Common myeloid progenitor, CD34-positive (primary cell): ENCODE measurements at places on chromosomes 1 and 21.

DNA sequence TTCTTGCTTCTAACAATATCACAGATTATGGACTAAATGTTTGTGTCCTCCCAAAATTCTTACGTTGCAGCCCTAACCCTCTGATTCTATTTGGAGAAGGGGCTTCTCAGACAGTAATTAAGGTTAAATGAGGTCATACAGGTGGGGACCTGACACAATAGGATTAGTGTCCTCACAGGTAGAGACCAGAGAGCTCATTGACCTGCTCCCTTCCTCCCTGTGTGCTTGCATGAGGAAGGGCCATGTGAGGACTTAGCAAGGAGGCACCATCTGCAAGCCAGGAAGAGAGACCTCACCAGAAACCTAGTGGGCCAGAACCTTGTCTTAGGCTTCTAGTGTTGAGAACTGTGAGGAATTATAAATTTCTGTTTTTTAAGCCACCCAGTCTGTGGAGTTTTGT is 322.6 kb downstream of the SMYD3 start:
- DNase-seq, result no peak
- H3K27ac ChIP-seq, result no peak overlapping the region
- H3K4me1 ChIP-seq, result peaks cover 14% of the 10 kb centered on the region
- no peaks in the 10 kb centered on the region for H3K36me3 ChIP-seq
- H3K4me3 ChIP-seq, result no peak overlapping the region

DNA sequence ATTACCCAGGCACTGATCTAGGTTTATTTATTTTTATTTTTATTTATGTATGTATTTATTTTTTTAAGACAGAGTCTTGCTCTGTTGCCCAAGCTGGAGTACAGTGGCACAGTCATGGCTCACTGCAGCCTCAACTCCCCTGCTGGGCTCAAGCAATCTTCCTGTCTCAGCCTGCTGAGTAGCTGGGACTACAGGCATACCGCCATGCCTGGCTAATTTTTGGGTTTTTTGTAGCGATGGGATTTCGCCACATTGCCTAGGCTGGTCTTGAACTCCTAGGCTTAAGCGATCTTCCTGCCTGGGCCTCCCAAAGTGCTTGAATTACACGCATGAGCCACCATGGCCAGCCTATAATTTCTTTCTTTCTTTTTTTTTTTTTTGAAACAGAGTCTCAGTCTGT is 9.4 kb downstream of the PHACTR4 start:
- H3K4me3 ChIP-seq, result no peak overlapping the region
- no peak overlapping the region for H3K27ac ChIP-seq
- H3K4me1 ChIP-seq, result peaks cover 2% of the 10 kb centered on the region
- no peaks in the 10 kb centered on the region for H3K27me3 ChIP-seq
- peaks cover 3% of the 10 kb centered on the region for H3K36me3 ChIP-seq

GRCh38 chr21:45244799-45245340 is 42.8 kb downstream of the POFUT2 start:
- no peak for DNase-seq
- no peaks in the 10 kb centered on the region for H3K4me1 ChIP-seq
- H3K4me3 ChIP-seq, result no peak overlapping the region
- no peaks in the 10 kb centered on the region for H3K27me3 ChIP-seq
- no peaks in the 10 kb centered on the region for H3K36me3 ChIP-seq
- no peak overlapping the region for H3K27ac ChIP-seq

- no peaks in the 10 kb centered on the region for H3K36me3 ChIP-seq
- no peak for DNase-seq
- H3K4me1 ChIP-seq, result no peaks in the 10 kb centered on the region
- no peaks in the 10 kb centered on the region for H3K27me3 ChIP-seq
Measured at GRCh38 chr1:211684791-211685190, 9.4 kb upstream of the NEK2 start.

DNA sequence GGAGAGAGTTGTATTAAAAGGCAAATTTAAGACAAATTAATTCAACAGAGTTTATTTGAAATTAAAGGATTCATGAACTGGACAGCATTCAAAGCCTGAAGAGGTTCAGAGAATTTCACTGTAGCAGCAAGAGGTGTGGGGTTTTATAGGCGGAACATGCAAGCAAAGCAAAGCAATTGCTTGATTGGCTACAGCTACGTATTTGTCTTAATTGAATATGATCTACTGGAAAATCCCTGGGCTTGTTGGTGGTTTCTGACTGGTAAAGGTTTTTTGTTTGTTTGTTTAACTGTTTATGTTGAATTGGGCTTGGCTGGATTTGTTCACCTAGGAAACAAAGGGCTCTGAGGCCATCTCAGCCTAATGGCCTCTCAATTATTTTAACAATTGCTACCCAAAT is 61.5 kb downstream of the KCNK1 start:
- peaks cover 2% of the 10 kb centered on the region for H3K27me3 ChIP-seq
- no peaks in the 10 kb centered on the region for H3K36me3 ChIP-seq
- no peak for DNase-seq
- no peak overlapping the region for H3K4me3 ChIP-seq
- no peak overlapping the region for H3K27ac ChIP-seq

DNA sequence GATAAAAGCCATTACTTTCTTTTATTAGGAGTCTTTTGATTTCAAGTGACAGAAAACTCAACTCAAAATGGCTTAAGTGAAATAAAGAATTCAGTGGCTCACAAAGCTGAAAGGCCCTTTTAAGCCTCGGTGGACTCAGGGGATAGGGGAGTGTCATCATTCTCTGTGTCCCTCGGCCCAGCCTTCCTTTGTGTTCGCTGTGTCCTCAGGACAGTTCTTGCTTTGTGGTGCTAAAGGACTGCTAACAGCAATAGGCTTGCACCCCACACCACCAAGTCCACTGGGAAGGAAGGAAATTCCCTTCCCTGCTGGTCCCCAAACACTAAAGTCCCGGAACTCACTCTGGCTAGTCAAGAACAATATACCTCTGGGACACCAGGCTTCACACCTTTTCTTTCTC is 129.2 kb downstream of the NTPCR start:
- no peak overlapping the region for H3K27ac ChIP-seq
- no peak overlapping the region for H3K4me3 ChIP-seq
- DNase-seq, result no peak
- no peaks in the 10 kb centered on the region for H3K27me3 ChIP-seq
- H3K4me1 ChIP-seq, result peaks cover 22% of the 10 kb centered on the region

DNA sequence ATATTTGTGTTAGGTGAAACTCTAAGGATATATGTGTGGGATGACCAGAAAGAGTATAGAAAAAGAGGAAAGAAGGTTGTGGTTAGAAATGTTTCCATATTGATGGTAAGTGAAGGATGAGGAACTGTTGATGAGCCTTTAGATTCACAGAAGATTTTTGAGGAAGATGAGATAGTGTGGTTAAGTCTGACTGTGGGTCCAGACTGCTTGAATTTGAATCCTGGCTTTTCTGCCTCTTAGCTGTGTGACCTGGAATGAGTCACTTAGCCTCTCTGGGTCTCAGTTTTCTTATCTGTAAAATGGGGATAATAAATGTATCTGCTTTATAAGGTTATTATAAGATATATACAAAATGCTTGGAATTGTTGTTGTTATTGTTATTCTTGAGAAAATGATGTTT is 27.5 kb downstream of the RGL1 start:
- H3K27ac ChIP-seq, result no peak overlapping the region
- no peaks in the 10 kb centered on the region for H3K27me3 ChIP-seq
- H3K36me3 ChIP-seq, result no peaks in the 10 kb centered on the region
- no peaks in the 10 kb centered on the region for H3K4me1 ChIP-seq
- DNase-seq, result peak; percentile 57

DNA sequence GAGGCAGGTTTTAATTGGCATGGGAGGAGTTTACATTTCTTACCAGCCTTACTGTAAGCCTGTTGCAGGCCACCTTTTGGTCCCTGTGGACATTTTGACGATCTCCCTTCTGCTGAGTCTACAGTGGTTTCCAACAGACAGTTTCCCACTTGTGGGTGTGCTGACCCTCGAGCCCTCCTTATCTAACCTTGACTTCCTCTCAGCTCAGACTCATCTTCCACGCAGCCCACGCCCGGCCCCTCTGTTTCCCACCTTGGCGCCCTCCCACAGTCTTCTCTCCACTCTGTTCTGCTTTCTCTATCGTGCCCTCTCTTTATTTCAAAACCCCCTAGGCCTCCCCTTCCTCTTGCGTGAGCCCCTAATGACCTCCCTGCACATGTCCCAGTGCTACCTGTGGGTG is 6.1 kb upstream of the ARL8A start:
- peaks cover 85% of the 10 kb centered on the region for H3K36me3 ChIP-seq
- H3K4me3 ChIP-seq, result no peak overlapping the region

GRCh38 chr1:110281363-110282290 is 57.5 kb upstream of the RBM15 start:
- H3K4me3 ChIP-seq, result no peak overlapping the region
- DNase-seq, result no peak
- no peak overlapping the region for H3K27ac ChIP-seq
- no peaks in the 10 kb centered on the region for H3K27me3 ChIP-seq
- no peaks in the 10 kb centered on the region for H3K4me1 ChIP-seq

DNA sequence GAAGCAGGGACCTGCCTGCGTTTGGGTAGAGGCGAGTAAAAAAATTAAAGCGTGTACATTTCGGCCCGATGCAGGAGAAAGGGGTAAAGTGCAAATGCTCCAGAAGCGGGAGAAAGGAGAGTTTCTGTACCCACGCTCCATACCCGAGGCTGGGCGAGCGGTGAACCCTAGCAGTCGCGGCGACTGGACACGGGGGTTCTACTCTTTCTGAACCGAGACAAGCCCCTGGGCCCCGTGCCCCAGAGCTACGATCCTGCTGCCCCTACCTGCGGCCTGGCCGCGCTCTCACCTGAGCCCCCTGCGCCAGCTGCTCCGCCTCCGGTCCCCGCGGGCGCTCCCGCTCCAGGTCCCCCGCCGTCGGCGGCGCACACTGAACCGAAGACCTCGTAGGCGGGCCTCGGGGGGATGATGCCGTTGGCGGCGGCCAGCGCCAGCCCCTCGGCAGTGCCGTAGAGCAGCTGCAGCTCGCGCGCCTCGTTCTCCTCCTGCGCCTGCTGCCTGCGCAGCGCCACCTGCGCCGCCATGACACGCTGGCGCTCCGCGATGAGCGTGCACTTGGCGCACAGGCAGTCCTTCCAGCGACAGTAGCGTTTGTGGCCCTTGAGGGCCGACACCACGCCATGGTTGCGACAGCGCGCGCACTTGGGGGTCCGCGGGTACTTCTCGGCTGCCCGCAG is 2.4 kb downstream of the DMRTA2 start:
- peaks cover 100% of the 10 kb centered on the region for H3K27me3 ChIP-seq
- H3K4me1 ChIP-seq, result peaks cover 33% of the 10 kb centered on the region
- no peak overlapping the region for H3K27ac ChIP-seq
- DNase-seq, result peak; percentile 40
- no peaks in the 10 kb centered on the region for H3K36me3 ChIP-seq
- peak overlapping the region; percentile 8 for H3K4me3 ChIP-seq

- H3K4me1 ChIP-seq, result no peaks in the 10 kb centered on the region
- H3K36me3 ChIP-seq, result peaks cover 3% of the 10 kb centered on the region
- no peak overlapping the region for H3K27ac ChIP-seq
- no peak overlapping the region for H3K4me3 ChIP-seq
- no peak for DNase-seq
Measured at GRCh38 chr1:184486761-184487445, 100.1 kb downstream of the C1orf21 start.

DNA sequence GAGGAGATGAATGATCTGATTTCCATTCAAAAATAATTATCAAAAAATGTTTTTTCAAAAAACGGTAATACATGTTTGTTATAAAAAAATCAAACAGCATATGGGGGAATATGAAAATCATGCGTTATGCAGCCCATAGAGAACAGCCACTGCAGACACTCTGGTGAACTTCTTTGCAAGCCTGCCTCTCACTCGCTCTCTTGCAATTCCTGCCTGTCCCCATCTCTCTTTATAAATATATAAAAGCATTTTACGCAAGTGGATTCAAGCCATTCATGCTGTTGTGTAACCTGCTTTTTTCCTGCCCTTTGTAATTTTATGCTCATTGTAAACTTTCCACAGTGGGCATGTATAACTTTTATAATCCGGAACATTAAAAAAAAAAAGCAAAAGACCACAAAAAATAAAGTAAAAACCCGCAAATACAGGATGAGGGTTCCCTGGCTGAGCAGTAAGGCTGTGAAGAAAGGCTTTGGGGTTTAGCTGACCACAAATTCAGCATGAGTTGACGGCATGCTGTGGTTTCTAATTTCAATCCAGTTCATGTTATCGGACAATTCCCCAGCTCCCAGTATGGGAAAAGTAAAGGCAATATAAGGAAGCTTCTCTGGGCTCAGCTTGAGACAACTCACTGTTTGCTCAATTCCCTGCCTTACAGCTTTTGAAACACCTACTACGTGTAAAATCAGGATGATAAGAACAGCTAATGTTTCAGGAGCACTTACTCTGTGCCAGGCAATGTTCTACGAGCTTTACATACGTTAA is 52.8 kb upstream of the ZBTB40 start:
- H3K4me3 ChIP-seq, result no peak overlapping the region
- no peak overlapping the region for H3K27ac ChIP-seq
- H3K4me1 ChIP-seq, result no peaks in the 10 kb centered on the region
- no peaks in the 10 kb centered on the region for H3K36me3 ChIP-seq
- H3K27me3 ChIP-seq, result peaks cover 15% of the 10 kb centered on the region

GRCh38 chr1:49013079-49013478 is 236.4 kb upstream of the BEND5 start:
- H3K36me3 ChIP-seq, result no peaks in the 10 kb centered on the region
- no peak overlapping the region for H3K4me3 ChIP-seq
- no peak for DNase-seq
- H3K27me3 ChIP-seq, result no peaks in the 10 kb centered on the region
- H3K27ac ChIP-seq, result no peak overlapping the region

GRCh38 chr1:8517661-8518489 is 200.0 kb downstream of the SLC45A1 start:
- no peaks in the 10 kb centered on the region for H3K27me3 ChIP-seq
- peaks cover 7% of the 10 kb centered on the region for H3K4me1 ChIP-seq
- peak overlapping the region; percentile 84 for H3K27ac ChIP-seq
- no peak overlapping the region for H3K4me3 ChIP-seq

GRCh38 chr1:154548028-154548427 is 10.4 kb downstream of the UBE2Q1 start:
- H3K36me3 ChIP-seq, result peaks cover 46% of the 10 kb centered on the region
- no peak overlapping the region for H3K4me3 ChIP-seq
- peaks cover 8% of the 10 kb centered on the region for H3K4me1 ChIP-seq
- DNase-seq, result no peak

- no peaks in the 10 kb centered on the region for H3K27me3 ChIP-seq
- H3K4me1 ChIP-seq, result peaks cover 6% of the 10 kb centered on the region
- H3K27ac ChIP-seq, result no peak overlapping the region
Measured at GRCh38 chr21:17693801-17694200, 81.1 kb upstream of the BTG3 start.

DNA sequence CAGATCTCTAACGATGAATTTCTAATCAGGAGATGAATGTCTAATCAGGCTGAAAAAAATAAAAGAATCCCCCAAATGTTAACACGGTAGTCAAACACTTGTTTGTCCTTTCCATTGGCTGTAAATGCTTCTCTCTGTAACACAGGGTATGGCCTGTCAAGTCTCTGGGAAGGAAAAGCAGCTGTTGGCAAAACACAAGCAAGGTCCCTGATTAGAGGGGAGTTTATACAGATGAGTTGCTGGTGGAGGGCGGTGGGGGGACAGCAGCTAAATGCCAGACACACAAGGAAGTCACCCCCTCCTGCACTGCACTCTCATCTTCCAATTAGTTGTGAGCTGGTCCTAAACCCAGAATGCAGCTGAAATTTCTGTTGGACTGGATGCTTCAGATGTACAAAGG is 51.0 kb downstream of the PGBD5 start:
- peaks cover 6% of the 10 kb centered on the region for H3K27me3 ChIP-seq
- H3K27ac ChIP-seq, result no peak overlapping the region
- no peak overlapping the region for H3K4me3 ChIP-seq
- no peak for DNase-seq
- no peaks in the 10 kb centered on the region for H3K36me3 ChIP-seq
- H3K4me1 ChIP-seq, result no peaks in the 10 kb centered on the region

GRCh38 chr1:76477156-76477555 is 390.1 kb upstream of the ST6GALNAC5 start:
- H3K27me3 ChIP-seq, result no peaks in the 10 kb centered on the region
- H3K27ac ChIP-seq, result no peak overlapping the region
- no peaks in the 10 kb centered on the region for H3K36me3 ChIP-seq
- no peak for DNase-seq
